ENCODE measurements at places on chromosomes 1 and 21.

- no peaks in the 10 kb centered on the region for H3K27me3 ChIP-seq
- peaks cover 17% of the 10 kb centered on the region for H3K4me1 ChIP-seq
- no peak overlapping the region for H3K27ac ChIP-seq
- no peak for DNase-seq
Measured at GRCh38 chr1:1402072-1402900, 3.2 kb upstream of the CCNL2 start.

DNA sequence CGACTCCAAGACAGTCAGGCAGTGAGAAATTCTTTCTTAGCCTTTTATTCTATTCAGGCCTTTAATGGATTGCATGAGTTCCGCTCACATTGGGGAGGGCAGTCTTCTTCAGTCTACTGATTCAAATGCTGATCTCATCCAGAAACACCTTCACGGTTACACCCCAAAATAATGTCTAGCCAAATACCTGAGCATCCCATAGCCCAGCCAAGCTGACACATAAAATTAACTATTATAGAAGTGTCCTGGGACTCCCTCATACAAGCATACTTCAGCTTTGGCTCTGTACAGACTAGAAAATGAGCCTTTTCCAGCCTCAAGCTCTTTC is 3.6 kb upstream of the SLC16A4 start:
- H3K27ac ChIP-seq, result no peak overlapping the region
- no peak overlapping the region for H3K4me3 ChIP-seq
- H3K27me3 ChIP-seq, result no peaks in the 10 kb centered on the region
- H3K4me1 ChIP-seq, result no peaks in the 10 kb centered on the region
- no peaks in the 10 kb centered on the region for H3K36me3 ChIP-seq
- no peak for DNase-seq

- H3K27me3 ChIP-seq, result no peaks in the 10 kb centered on the region
- no peaks in the 10 kb centered on the region for H3K36me3 ChIP-seq
- H3K27ac ChIP-seq, result peak overlapping the region; percentile 77
- H3K4me3 ChIP-seq, result no peak overlapping the region
- no peak for DNase-seq
Measured at GRCh38 chr1:163875927-163876320, 554.2 kb downstream of the NUF2 start.

- H3K4me3 ChIP-seq, result no peak overlapping the region
- no peaks in the 10 kb centered on the region for H3K36me3 ChIP-seq
- H3K27ac ChIP-seq, result no peak overlapping the region
- no peak for DNase-seq
- no peaks in the 10 kb centered on the region for H3K4me1 ChIP-seq
Measured at GRCh38 chr1:70674941-70675685, 264.0 kb downstream of the CTH start.

DNA sequence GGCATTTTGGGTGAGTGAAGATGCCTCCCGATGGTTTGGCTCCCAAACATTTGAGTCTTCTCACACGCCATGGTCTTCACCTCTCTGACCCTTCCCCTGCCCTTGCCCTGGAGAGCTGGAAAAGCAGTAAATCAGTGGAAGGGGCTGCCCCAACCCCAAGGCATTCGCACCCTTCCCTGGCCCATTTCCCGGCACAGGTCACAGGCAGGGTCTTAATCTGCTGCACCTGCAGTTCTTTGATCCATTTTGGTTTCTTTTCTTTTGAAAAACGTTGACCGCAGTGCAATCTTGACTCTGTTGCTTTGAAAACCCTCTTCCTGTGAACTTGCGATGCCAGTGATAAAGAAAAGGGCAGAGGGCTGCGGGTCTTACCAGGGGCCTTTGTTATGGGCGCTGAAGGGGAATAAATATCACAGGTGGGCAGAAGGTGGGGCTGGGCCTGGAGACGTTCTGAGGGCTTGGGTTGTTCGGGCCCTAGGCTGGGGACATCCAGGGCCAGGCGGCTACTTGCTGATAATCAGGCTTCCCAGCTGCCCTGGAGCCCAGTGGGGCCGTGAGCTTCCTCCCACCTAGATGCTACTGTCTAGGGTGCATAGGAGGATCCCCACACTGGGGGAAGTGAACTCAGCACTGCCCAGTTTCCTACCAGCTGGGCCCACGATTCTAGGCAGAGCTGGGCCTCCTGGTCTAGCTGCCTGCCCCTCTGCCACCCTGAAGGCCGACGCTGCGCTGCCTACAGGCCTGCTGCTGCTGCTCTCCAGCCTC is 38.6 kb upstream of the EPS8L3 start:
- peak; percentile 9 for DNase-seq
- H3K4me3 ChIP-seq, result no peak overlapping the region
- H3K36me3 ChIP-seq, result no peaks in the 10 kb centered on the region
- H3K27me3 ChIP-seq, result no peaks in the 10 kb centered on the region
- no peak overlapping the region for H3K27ac ChIP-seq
- no peaks in the 10 kb centered on the region for H3K4me1 ChIP-seq

GRCh38 chr1:31954607-31955283 is 16.6 kb upstream of the PTP4A2 start:
- H3K27me3 ChIP-seq, result no peaks in the 10 kb centered on the region
- H3K27ac ChIP-seq, result peak overlapping the region; percentile 92
- peaks cover 5% of the 10 kb centered on the region for H3K4me1 ChIP-seq
- no peaks in the 10 kb centered on the region for H3K36me3 ChIP-seq

Data from uterus (tissue), 4 donors.